Stimulated activated CD4-positive, alpha-beta T cell treated with anti-CD3 and anti-CD28 coated beads, Interleukin-2, amount 100 ng/mL, for 4 hours (primary cell): ENCODE measurements at places on chromosomes 13 and 19.

GRCh38 chr19:4120559-4121272 lies 3.2 kb downstream of the MAP2K2 start:
- no peak for DNase-seq

DNA sequence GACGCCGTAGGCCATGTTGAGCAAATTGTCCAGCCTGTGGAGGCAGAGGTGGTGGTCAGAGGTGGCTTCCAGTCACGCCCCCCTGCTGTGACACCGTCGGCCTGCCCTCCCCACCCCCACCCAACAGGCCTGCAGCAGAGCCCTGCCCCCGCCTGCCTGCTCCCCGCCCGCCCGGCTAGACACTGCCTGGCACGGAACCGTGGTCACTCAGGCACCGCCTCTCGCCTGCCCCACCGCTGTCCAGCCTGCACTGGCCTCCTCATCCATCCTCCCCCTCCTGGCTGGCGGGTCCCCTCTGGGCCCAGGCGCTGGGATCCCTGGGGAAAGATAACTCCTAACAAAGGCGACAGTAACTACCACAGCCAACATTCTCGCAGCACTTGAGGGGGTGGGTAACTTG lies 21.7 kb downstream of the PRKCSH start:
- no peak for DNase-seq

DNA sequence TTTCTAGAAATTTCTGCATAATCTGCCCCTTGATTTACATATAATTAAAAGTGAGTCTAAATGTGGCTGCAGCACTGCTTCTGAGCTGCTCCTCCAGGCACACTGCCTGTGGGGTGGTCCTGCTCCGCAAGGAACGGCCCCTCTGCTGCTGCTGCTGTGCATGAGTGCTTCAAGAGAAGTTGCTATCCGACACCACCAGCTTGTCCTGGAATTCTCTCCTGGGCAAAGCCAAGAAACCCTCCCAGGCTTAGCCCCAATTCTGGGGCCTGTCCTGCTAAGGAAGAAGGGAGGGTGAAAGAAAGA lies 7.5 kb upstream of the PDCD5 start:
- no peak for DNase-seq

DNA sequence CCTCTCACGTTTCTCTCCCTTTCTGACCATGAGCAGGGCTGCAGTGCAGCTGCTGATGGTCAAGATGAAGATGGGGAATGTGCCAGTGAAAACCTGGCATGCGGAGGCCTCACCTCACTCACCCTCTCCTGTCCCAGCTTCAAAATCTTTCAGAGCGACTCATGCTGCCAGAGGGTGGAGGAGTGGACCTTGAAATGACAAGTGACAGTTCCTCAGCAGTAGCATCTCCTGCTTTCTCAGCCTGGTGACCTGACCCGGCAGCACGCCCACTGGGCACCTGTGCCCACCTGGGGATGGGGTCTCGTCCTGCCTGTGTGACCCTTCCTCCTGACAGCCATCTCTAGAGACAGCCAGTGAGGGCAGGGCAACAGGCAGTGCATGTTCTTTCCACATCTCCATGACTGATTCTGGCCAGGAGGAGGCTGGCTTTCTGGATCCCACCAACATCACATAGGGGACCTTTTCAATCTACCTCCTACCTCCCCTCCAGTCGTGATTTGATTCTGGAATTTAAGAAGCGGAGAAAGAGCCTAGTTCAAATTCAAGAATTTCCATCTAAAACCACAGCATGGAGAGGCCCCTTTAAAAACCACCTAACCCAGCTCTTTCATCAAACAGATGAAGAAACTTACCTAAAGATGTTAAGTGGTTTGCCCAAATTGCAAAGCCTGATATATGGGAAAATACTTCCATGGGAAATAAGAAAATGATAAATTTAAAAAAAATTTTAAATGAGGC lies 45.8 kb downstream of the RFX2 start:
- DNase-seq, result no peak

GRCh38 chr13:34372581-34372980 lies 554.6 kb downstream of the RFC3 start:
- no peak for DNase-seq

- DNase-seq, result no peak
Measured at GRCh38 chr19:17790059-17790780, 4.7 kb upstream of the B3GNT3 start.

GRCh38 chr19:38219221-38219620 lies 4.8 kb downstream of the DPF1 start:
- no peak for DNase-seq

DNA sequence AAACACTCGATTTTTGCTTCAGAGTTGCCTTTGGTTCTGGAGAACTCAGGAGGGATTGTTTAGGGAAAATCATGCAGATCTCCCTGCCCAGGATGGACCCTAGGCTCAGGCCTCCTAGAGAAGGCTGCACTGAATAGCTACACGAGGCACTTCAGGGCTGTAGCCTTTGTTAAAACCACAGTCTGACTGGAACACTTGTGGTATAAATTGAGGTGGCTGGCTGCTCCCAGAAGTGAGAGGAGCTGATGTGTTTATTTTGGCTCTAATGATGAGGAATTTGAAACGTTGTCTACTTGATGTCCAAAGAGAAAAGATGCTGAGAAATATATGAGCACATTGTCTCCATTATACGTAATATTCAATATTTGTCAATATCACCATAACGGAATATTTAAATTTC lies 762.1 kb upstream of the ARGLU1 start:
- no peak for DNase-seq

- DNase-seq, result no peak
Measured at GRCh38 chr13:111042661-111043226, 72.4 kb upstream of the ARHGEF7 start.

DNA sequence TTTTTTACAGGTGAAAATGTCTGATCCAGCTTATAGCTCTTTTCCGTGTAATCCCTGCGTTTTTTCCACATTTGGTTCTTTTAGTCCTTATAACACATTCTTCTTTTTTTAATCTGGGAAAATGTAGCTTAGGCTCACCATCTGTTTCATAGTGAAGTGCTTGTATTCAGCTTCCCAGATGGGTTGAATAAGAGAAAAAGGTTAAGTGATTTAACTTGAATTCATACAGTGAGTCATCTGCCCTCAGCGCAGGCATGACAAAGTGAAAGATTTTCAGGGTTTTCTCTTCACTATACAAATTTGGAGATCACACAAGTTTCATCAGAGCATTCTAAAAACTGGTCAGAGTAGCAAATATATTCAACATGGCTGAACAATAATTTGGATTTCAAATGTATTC lies 224.8 kb downstream of the SPRY2 start:
- DNase-seq, result no peak

DNA sequence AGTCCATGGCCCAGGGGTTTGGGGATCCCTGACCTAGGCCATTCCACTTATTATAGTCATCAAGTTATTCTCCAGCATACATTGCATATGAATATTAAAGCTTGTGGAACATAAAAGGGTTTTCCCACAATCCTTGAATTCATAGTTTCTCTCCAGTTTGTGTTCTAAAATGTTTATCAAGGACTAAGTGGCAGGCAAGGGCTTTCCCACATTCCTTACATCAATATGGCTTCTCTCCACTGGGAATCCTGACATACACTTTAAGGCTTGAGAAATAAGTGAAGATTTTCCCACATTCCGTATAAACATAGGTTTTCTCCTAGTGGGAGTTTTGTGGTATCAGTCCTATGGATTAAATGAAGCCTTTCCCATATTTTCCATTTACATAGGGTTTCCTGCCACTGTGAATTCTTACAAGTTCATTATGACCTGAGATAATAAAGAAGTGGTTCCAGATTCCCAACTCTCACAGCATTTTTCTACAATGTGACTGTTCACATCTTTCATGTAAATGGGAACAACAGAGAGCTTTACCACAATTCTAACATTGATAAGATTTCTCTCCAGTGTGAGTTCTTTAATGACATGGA lies 14.5 kb downstream of the ZNF426 start:
- no peak for DNase-seq

DNA sequence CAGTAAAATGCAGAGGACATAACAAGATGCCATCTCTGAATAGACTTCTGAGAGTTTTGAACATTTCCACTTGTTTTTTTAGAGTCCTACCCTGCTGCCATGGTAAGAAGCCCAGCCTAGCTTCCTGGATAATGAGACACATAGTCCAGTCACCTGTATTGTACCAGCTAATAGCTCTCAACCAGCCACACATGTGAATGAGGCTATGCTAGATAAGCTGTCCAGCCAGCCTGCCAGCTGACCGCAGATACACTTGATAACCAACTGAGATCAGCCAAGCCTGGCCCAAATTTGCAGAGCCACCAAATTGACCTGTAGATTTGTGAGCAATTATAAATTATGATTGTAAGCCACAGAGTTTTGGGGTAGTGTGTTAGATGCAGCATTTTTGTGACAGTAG lies 10.7 kb downstream of the RFXAP start:
- no peak for DNase-seq

DNA sequence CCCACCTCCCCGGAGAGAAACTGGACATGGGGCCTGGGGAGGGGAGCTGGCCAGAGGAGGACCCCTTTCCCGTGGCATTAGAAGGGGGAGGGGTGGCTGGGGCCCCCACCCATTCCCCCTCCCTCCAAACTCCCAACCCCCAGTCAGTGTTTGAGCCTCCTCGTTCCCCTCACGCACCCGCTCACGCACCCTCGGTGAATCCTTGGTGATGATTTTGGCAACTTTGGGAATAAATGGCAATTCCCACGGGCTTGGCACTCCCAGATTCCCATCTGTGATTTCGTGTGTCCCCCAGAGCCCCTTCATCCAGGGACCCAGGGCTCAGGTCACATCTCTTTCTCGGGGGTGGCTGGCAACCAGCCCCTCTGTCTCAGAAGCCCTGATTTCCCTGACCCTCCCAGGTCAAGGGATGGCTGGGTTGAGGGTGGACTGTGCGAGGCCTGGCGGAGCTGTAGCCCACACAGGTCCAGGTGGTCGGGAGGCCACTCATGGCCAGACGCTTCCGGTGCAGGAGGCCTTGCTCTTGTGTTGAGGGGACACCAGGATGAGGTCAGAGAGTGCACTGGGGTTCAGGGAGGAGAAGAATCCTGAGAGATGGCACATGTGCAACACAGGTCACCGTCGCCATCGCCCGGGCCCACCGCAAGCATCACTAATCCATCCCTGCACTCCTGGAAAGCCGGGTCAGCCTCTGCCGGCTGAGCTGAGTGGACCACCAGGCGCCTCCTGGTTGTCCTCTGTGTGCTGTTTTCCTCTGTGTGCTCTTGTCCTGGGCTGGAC lies 20.7 kb downstream of the EPN1 start:
- DNase-seq, result no peak

DNA sequence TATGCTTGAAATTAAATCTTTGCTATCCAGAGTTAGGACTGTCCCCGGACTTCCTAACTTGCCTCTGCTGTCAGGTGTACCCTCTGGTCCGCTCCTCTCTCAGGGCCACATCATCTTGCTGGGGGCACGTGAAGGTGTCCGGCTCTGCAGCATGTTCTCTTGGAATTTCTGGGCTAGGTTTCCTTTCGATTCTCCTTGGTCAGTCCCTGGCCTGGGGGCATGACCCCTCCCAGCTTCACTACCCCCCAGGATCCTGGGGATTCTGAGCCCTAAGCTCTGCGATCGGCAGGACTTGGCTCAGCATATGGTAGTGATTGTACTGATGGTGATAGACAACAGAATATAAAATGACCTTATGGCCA lies 5.1 kb upstream of the GPI start:
- no peak for DNase-seq

- no peak for DNase-seq
Measured at GRCh38 chr13:30892966-30893365, 13.1 kb upstream of the MEDAG start.

DNA sequence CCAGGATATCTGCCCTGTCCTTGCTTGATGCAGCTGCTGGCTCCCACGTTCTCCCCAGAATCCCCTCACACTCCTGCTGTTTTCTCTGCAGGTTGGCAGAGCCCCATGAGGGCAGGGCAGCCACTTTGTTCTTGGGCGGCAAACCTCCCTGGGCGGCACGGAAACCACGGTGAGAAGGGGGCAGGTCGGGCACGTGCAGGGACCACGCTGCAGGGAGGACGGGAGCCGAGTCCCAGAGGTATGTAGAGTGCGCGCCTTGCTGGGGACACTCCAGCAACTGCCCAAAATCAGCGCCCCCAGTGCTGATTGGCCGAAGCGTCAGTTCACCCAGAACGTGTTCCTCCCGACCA lies 30.3 kb upstream of the MIER2 start:
- no peak for DNase-seq

DNA sequence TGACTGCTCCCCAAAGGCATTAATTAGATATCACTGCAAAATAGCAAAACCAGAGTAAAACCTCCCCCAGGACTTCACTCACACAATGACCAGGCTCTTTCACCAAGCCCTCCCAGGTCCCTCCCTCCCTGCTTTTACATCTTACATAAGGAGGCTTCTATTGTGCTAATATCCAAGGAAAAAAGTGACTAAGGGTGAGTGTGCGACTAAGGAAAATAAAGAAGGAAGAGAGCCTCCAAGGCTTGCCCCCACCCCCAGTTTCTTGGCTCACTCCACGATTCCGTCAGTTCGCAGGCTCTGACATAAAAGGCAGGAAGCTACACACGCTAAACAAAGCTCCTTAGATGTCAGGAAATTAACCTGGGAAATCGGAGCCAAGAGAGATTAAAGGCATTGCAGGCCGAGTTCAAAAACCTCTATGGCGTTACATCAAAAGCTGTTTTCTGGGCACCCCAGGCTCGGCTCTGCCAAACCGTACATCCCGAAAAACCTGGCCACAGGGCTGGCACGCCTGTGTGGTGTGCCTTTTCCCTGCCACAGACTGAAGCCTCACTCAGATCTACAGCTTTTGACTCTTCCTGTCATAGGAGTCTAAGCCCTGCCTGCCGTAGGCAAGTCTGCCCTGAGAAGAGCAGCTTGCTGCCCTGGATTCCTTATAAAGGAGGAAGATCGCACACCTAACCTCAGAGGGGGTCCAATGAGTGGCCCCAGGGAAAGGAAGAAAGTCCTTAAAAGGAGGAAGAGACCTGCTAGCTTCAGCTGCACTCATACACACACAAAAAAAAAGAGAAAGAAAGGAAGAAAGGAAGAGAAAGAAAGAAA lies 67.0 kb upstream of the SERP2 start:
- DNase-seq, result no peak

GRCh38 chr19:46049597-46049996 lies 8.8 kb upstream of the IGFL4 start:
- DNase-seq, result no peak

DNA sequence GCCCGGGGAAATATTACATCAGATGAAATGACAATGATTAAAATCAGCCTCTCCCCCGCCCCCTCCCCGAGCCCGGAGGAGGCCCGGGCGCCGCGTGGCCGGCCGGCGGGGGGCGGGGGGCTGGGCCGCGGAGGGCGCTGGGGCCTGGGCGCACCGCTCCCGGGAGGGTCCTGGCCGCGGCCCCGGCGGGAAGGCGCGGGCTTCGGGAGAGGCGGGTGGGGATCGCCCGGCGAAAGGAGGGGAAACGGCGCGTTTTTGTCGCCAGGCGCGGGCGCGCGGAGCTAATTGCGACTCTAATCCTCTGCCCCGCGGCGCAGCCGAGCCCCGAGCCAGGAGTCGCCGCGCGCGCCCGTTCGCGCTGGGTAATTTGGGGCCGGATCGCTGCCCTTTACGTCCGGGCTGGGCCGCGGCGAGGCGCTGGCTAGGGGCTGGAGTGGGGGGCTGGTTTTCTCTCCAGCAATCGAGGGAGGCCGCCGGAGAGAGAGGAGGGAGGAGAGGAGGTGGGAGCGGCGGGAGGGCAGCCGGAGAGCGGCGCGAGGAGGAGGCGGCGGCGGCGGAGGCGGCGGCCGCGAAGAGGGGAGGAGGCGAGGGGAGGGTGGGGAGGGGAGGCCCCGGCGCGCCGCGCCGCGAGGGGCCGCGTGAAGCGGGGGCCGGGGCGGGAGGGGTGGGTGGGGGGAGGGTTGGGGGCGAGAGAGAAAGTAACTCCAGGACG lies at the start of gene KCTD15:
Gene KCTD15, plus strand, starts transcription at position 707 of the 712 bp plus-strand sequence. CDS start 3,585 bp downstream, outside the sequence.
- DNase-seq, result no peak

- no peak for DNase-seq
Measured at GRCh38 chr13:28434926-28435325, 60.0 kb downstream of the FLT1 start.

GRCh38 chr19:29503785-29504184 lies 22.0 kb upstream of the VSTM2B start:
- no peak for DNase-seq
